Right renal pelvis (tissue), 4 donors: ENCODE measurements at places on chromosomes 1 and 21. TPM values are rescaled to one million over a fixed set of nuclear protein-coding genes. Genes with fewer than 3 reads are reported as not detected.

DNA sequence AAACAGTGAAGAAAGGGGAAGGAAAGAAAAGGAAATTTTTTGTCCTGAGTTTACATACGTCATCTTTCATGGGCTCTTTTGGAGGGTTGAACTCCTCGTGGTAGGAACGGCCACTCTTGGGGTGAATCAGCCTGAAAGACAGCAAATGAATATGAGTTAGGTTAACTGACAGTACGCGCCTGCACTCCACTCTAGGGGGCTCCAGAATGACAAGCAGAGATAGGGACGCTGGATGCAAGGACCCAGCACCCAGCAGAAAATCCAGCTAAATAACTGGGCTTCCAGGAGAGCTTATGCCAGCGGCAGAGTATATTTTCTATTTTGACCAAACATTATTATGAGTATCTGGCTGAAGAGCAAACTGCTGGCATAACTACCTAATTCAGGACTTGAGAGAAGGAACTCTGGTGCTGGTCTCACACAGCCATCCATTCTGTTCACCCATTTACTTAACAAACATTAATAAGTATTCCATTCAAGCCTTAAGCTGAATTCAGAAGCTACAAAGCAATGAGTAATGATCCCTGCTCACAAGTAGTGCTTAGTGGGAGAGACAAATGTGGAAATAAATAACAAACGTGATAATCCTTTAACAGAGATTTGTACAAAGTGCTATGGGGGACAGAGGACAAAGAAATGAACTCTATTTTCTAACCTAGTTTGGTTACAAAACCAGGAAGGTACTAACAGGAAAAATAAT lies 22.1 kb downstream of the AK2 start:
- no peak for DNase-seq

- no peak for DNase-seq
Measured at GRCh38 chr1:247359559-247359958, 27.9 kb upstream of the ZNF496 start.

DNA sequence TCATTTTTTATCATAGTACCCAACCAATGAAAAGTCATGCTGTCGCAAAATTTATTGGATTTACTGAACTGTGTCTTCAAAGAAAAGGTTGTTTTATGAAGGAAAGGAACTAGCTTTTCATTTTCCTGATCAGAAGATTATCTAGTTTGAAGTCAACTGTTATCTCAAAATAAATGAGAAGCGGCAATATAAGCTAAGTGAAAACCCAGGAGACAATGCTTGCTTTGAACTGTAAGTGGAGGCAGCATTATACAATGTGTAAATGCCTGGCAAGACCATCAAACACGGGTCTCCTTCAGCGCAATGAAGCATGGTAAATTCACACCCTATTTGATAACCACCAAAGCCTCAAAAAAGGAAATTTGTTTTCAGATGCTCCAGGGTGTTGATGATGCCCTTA lies 134.4 kb upstream of the PTBP2 start:
- no peak for DNase-seq

GRCh38 chr1:41538741-41539417 lies 54.4 kb upstream of the EDN2 start:
- no peak for DNase-seq

DNA sequence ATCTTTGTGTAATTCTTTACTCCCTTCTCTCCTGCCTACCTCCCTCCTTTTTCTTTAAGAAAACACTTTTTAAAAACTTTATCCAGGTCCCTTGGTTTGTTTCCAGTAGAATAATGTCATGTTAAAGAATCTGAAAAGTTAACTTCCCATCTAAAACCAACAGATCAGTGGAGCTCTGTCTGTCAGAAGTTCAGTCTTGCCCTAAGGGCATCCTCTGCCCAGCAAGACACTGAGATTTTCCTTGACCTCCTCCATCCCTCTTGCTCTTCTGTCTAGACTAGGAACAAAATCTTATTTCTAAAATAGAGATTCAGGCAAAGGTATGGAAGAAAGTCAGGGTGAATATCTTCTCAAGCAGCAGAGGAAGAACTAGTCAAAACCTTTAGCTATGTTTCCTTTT lies 5.7 kb upstream of the GNL2 start:
- no peak for DNase-seq

DNA sequence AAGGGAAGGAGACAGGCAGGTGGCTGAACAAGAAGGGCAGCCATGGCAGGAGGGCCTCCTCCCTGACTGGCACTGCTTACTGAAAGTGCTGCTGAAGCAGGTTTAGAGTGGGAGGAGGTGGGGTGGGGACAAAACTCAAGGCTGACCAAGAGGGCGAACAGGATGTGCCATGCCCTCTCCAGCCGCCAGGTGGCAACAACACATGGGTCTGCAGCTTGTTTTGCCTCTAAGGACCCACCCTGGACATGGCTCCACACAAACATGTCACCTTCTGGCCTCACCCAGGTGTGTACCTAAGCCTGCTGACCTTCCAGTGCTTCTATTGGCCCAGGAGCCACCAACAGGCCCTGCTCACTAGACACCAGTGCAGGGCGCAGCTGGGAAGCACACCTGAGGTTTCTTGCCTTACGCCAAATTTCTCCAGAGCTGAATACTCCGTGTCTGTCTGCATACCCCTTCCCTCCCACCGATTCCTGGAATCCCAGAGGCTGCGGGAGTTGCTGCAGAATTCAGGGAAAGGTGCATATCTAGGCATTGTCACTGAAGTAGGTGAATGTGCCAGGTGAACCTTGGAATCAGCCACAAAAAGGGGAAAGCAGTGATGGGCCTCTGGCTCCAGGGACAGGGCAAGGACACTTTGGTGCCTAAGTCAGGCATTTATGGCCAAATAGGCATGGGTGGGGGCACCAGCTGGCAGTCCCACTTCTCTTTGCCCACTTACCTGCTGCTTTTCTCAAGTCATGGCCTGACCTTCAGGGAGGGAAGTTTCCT lies 5.3 kb downstream of the PSRC1 start:
- DNase-seq, result no peak

GRCh38 chr1:181985936-181986906 lies 75.3 kb downstream of the ZNF648 start:
- no peak for DNase-seq

- no peak for DNase-seq
Measured at GRCh38 chr1:41919764-41920397, 1.2 kb upstream of the HIVEP3 start.

GRCh38 chr1:59477286-59477685 lies 180.4 kb downstream of the FGGY start:
- DNase-seq, result no peak

GRCh38 chr21:41204736-41205135 lies 36.8 kb downstream of the BACE2 start:
- DNase-seq, result no peak

GRCh38 chr1:201022820-201023516 lies 546 bp downstream of the KIF21B start:
- DNase-seq, result no peak

- DNase-seq, result no peak
Measured at GRCh38 chr1:86765073-86765472, 60.7 kb downstream of the SH3GLB1 start.

GRCh38 chr1:31591425-31592093 lies 15.2 kb downstream of the TINAGL1 start:
- DNase-seq, result no peak

DNA sequence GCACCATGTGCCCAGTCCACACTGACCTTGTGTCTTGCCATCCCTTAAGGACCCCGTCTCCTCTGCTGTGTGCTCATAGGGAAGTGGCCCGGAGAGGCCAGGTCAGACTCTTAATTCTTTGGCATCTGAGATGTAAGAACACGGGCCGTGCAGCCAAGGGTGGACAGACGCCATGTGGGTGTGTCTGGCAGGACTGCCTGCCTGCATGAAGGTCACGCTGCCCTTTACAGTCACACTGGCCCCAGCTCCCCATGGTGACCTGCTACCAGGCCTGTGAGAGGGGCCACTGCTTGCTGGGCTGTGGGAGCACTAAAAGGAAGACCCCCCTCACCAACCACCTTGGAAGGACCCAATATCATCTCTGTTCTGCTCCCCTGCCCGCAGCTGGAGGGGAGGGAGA lies 17.7 kb downstream of the DHRS3 start:
- DNase-seq, result no peak

DNA sequence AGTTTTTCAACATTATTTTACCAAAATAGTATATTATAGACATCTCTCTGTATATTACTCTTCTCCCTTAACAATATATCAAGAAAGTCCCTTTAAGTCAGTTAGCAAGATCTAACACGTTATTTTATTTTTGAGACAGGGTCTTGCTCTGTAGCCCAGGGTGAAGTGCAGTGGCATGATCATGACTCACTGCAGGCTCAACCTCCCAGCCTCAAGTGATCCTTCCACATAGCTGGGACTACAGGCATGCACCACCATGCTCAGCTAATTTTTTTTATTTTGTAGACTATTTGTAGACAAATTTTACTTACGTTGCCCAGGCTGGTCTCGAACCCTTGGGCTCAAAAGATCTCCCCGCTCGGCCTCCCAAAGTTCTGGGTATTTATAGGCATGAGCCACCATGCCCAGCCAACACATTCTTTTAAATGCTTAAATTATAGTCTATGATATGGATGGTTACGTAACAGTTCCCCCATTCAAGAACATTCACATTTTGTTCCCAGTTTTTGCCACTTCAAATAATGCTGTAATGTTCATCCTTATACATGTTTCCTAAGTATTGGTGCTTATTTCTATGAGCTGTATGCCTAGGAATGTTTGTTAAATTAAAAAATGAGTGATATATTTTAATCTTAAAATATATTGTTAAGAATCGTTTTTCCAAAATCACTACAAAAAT lies 70.4 kb downstream of the TUT4 start:
- no peak for DNase-seq

GRCh38 chr1:78383923-78384322 lies 106.9 kb upstream of the PTGFR start:
- no peak for DNase-seq

GRCh38 chr1:89310505-89310904 lies 37.8 kb upstream of the GBP5 start:
- DNase-seq, result no peak

DNA sequence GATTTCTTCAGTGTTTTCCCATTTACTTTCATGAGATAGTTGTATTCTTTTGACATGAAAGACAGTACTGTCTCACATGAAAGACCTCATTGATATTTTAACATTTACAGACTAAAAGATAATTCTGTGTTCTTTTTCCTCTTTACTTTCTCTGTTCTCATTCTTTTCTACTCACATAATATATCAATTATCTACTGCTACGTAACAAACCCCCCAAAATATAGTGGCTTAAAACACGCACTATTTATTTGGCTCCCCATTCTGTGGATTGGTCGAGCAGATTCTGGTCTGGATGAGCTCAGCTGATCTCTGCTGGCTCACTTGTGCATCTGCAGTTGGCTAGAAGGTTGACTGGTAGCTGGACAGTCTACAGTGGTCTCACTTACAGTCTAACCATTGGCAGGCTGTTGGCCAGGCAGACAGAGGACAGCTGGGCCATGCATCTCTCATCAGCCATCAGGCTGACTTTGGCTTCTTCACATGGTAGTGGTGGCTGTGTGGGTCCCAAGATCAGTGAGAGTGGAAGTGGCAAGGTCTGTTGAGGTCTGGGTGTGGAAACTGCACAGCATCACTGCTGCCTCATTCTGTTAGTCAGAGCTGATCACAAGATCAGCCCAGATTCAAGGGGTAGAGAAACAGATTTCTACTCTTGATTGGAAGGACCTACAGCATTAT lies 63.2 kb downstream of the MPZL1 start:
- no peak for DNase-seq

- DNase-seq, result no peak
Measured at GRCh38 chr1:217191441-217191840, 439.4 kb downstream of the GPATCH2 start.

DNA sequence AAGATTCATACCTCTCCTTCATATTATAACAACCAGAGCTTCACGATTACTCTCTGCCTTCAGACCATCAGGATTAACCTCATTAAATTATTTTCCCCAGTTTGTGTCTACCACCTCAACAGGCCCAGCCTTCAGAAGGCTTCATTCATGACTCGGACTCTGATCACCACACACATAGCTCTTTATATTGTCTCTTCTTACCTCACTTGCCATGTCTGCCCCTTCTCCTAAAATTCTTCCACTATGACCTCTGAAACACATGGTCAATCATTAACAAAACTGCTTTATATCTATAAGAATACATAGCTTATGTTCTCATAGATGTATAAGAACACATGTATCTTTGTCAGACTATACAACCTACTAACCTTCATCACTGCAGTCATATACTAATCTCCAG lies 79.8 kb downstream of the USP1 start:
- no peak for DNase-seq

GRCh38 chr1:155158991-155159390 lies 14.1 kb downstream of the KRTCAP2 start:
- no peak for DNase-seq

GRCh38 chr1:212284332-212284743 lies 872 bp upstream of the PPP2R5A start:
- no peak for DNase-seq

- no peak for DNase-seq
Measured at GRCh38 chr21:33849834-33850233, 65.8 kb downstream of the ATP5PO start.

DNA sequence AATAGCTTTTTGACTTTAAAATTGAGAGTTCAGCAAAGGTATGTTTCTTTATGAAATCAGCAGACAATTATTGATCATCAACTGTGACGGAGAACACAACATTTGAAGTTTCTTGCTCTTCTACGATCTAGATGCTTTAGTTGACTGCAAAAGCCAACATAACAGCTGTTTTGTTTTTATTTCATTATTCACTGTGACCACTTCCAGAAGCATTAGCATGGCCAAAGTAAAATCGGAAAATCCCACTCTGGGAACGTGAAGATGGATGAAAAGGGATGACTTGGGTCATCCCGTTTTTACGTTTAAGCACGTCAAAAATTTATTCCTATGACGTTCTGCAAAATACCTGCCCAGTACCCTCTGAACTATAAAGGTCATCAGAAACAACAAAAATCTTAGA lies 833.0 kb upstream of the ADAMTS5 start:
- DNase-seq, result no peak

GRCh38 chr21:44571296-44571695 lies 2.2 kb upstream of the KRTAP10-4 start:
- no peak for DNase-seq

- no peak for DNase-seq
Measured at GRCh38 chr1:58442114-58442513, 104.4 kb downstream of the OMA1 start.

Gene PRAMEF33
- polyA plus RNA-seq, result not detected

Gene TBX15
- 0.14 TPM for polyA plus RNA-seq

Gene TTC22
- 6.6 TPM for polyA plus RNA-seq

Gene RGS1
- polyA plus RNA-seq, result 8.5 TPM

Gene GRIK1
- polyA plus RNA-seq, result 1.2 TPM

Gene OR2T35
- polyA plus RNA-seq, result not detected

Gene SIKE1
- 55.7 TPM for polyA plus RNA-seq
